ENCODE measurements at places on chromosomes 3 and 15.

DNA sequence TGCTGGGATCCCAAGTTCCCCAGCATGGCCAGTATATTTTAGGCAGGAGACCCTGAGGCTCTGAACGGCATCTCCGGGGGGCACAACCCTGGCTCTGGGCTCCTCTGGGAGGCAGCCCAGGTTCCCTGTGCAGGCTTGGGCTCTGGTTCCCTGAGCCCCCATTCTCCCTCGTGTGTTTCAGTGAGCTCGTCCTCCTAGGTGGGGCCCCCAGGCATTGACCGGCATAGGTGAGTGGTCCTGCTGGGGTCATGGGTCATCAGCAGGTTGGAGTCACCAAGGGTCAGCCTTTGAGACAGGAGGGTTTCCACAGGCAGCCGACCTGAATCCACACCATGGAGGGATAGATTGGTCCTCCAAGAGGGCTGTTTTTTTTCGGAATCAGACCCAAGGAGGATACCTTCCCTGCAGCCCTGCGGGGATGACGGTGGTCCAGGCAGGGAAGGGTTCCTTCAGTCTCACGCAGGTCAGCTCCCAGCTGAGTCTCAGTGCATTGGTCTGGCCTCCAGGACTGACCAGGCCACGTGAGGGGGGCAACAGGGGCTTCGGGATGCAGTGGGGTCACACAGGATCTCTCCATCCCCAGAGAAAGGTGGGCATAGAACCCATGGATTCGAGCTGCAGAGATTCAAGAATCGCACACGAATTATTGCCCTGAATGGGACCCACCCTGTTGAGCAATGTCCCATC lies 226.0 kb downstream of the SNRPN start:
- DNase-seq, result peak; percentile 13

- no peak for DNase-seq
Measured at GRCh38 chr15:95469496-95470000, 861.0 kb upstream of the NR2F2 start.

DNA sequence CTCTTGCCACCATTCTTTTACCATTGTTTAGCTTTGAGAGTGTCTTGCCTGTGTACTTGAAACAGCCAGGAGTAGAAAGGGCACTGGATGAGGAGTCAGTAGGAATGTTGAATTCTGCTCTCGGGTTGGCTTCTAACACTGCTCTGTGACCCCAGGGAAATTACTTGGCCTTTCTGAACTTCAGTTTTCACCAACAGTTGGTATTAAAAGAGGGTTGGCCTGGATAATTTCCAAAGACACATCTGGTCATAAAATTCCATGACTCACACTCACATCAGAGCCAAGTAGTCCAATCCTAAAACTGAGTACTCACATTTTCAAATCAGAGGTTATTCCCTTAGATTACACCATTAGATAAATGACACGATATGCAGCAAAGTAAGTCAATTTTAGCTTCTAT lies 141.6 kb downstream of the ECT2 start:
- DNase-seq, result no peak

GRCh38 chr15:57421110-57421509 lies 44.8 kb downstream of the CGNL1 start:
- no peak for DNase-seq

GRCh38 chr3:9420850-9421549 lies 23.6 kb downstream of the SETD5 start:
- no peak for DNase-seq

DNA sequence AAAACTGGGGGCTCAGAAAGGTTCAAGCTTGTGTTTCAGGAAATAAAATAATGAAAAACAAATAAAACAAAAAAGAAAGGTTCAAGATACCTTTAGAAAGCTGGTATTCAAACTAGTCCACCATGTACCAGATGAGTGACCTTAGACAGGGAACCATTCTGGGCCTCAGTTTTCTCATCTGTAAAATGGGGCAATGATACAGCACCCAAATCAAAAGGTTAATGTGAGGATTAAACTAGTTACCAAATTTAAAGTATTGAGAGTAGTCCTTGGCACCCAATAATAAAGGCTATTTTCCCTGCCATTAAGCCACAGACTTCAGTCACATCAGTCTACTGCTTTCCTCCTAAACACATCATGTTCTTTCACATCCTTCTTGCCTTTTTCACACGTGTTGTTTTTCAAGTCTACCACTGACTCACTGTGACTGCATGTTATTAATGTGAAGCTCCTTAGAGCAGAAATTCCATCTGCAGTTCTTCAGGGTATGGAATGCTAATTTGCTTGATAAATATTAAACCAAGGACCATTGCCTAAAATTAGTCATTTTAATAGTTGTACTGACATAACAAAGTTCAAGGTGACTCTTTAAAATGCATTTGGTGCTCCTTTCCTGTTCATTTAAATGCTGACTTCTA lies 19.9 kb downstream of the TAMM41 start:
- DNase-seq, result no peak

GRCh38 chr3:130468311-130468710 lies 48.7 kb upstream of the COL6A6 start:
- no peak for DNase-seq

- DNase-seq, result no peak
Measured at GRCh38 chr3:151204530-151205402, 1.8 kb upstream of the GPR171 start.

- DNase-seq, result no peak
Measured at GRCh38 chr3:4856986-4857385, 122.3 kb upstream of the BHLHE40 start.

GRCh38 chr3:31404871-31405270 lies 127.9 kb upstream of the STT3B start:
- DNase-seq, result no peak

DNA sequence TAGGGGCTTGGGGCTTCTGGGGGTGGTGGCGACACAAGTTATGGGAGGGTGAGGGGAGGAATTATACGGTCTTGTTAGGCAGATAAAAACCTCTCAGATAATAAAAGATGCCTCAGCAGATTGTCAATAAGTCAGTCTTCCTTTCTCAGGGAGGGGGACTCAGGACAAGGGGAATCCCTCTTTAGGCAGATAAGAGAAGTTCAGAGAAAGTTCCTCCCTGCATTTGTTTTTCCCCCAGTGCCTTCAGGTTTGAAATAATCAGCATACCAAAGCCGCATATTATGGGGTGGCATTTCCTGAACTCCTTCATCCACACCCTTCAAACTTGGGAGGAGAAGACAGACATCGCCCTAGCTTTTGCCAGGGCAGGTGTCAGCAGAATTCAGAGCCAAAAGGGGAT lies 8.5 kb downstream of the PPCDC start:
- DNase-seq, result no peak

DNA sequence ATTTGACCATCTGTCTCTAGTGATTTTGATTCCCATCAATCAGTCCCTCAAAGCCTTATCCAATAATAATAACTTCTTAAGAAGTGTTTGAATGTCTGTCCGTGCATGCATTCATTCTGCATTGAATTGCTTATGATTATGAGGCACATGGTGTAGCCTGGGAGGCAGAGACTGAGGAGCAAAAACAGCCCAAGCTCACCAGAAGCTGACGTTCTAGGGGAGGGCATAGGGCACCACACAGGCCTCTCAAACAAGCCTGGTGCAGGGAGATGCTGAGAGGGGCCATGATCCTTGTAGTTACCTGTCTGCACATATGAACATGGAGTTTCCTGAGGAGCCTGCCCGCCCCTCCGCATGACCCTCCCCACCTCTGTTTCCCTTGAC lies 89.2 kb upstream of the POMGNT2 start:
- no peak for DNase-seq

DNA sequence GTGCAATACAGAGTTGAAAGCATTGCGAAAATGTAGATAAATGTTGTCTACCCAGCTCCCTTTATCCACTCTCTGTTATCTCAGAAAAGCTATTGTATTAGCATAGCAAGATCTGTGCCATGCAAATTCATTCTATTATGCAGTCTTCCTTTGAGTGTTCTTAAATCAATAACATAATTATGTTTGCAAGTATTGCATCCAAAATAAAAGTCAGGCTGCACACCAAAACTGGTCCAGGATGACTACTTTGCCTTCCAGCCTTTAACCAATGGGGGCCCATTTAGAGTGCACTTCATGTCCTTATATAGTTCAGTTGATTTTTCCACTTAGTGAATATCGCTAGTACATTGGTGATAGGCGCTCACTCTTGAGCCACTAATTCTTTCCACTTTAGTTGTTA lies 107.4 kb upstream of the MLF1 start:
- no peak for DNase-seq

- DNase-seq, result no peak
Measured at GRCh38 chr3:107637416-107638183, 114.8 kb downstream of the BBX start.

DNA sequence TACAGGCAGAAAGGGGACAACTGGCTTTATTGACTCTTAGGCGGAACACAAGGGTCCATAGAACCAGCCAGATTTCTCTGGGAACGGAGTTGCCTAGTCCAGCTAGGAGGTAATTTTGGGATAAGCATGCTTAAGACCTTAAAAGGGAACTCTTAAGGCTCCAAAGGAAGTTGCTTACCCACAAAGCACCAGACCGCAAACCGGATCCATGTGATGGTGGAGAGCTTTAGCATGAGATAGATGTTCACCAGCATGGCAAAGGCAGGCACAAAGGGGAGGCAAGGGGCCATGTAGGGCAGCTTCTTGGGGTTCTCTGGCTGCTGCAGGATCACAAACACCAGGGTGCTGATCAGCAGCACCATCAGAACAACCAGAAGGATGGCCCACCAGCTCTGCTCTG lies 61.4 kb downstream of the CLDN11 start:
- DNase-seq, result no peak

GRCh38 chr15:40808861-40809450 lies 1.7 kb upstream of the DNAJC17 start:
- no peak for DNase-seq

All from right forelimb (tissue), 1 donor.